ENCODE measurements at places on chromosomes 7 and 10. TPM values are rescaled to one million over a fixed set of nuclear protein-coding genes. Genes with fewer than 3 reads are reported as not detected.

SLC26A3 gene
- total RNA-seq = not detected

FRAT2 gene
- total RNA-seq = 5.8 TPM

PTF1A gene
- not detected for total RNA-seq

STEAP1B gene
- total RNA-seq = 0.36 TPM

NUTM2B gene
- 1.3 TPM for total RNA-seq

BICC1 gene
- 9.2 TPM for total RNA-seq

TET1 gene
- 3.2 TPM for total RNA-seq

OIT3 gene
- not detected for total RNA-seq

DLX5 gene
- not detected for total RNA-seq

FOXK1 gene
- total RNA-seq = 27.8 TPM

SPAM1 gene
- not detected for total RNA-seq

NKX2-3 gene
- not detected for total RNA-seq

CYP2W1 gene
- total RNA-seq = not detected

MINDY4 gene
- 2.4 TPM for total RNA-seq

TAC1 gene
- not detected for total RNA-seq

IRF5 gene
- total RNA-seq = 0.76 TPM

CUZD1 gene
- total RNA-seq = 0.26 TPM

GFRA1 gene
- total RNA-seq = 3.6 TPM

CCDC172 gene
- not detected for total RNA-seq

PARG gene
- total RNA-seq = 26.3 TPM

CHST3 gene
- 28.7 TPM for total RNA-seq

SMARCD3 gene
- total RNA-seq = 117 TPM

LRIT1 gene
- not detected for total RNA-seq

CFAP69 gene
- 2.8 TPM for total RNA-seq

RALA gene
- total RNA-seq = 21.6 TPM

CLCN1 gene
- not detected for total RNA-seq

CNNM1 gene
- total RNA-seq = 0.15 TPM

SLC16A9 gene
- total RNA-seq = 2.5 TPM

ENTPD1 gene
- total RNA-seq = 5.1 TPM

PNLIPRP2 gene
- not detected for total RNA-seq
